ENCODE measurements at places on chromosomes 7 and 10. TPM values are rescaled to one million over a fixed set of nuclear protein-coding genes. Genes with fewer than 3 reads are reported as not detected.
A peak's percentile ranks its signal among the peaks of the same experiment; 100 is the strongest.

- no peaks in the 10 kb centered on the region for H3K27me3 ChIP-seq
- DNase-seq = no peak
- H3K27ac ChIP-seq = no peak overlapping the region
- peaks cover 20% of the 10 kb centered on the region for H3K4me1 ChIP-seq
- peak overlapping the region; percentile 12 for H3K4me3 ChIP-seq
- H3K36me3 ChIP-seq = peaks cover 38% of the 10 kb centered on the region
Observed at GRCh38 chr10:21614000-21614399, 80.0 kb downstream of the MLLT10 start.

GRCh38 chr10:47339186-47339735 is 8.9 kb upstream of the RBP3 start:
- H3K4me1 ChIP-seq = no peaks in the 10 kb centered on the region
- no peak overlapping the region for H3K27ac ChIP-seq
- no peaks in the 10 kb centered on the region for H3K36me3 ChIP-seq
- DNase-seq = no peak
- H3K4me3 ChIP-seq = no peak overlapping the region

GRCh38 chr7:7432979-7433378 is 102.7 kb downstream of the COL28A1 start:
- no peak overlapping the region for H3K27ac ChIP-seq
- peaks cover 7% of the 10 kb centered on the region for H3K27me3 ChIP-seq
- DNase-seq = no peak
- H3K36me3 ChIP-seq = no peaks in the 10 kb centered on the region

DNA sequence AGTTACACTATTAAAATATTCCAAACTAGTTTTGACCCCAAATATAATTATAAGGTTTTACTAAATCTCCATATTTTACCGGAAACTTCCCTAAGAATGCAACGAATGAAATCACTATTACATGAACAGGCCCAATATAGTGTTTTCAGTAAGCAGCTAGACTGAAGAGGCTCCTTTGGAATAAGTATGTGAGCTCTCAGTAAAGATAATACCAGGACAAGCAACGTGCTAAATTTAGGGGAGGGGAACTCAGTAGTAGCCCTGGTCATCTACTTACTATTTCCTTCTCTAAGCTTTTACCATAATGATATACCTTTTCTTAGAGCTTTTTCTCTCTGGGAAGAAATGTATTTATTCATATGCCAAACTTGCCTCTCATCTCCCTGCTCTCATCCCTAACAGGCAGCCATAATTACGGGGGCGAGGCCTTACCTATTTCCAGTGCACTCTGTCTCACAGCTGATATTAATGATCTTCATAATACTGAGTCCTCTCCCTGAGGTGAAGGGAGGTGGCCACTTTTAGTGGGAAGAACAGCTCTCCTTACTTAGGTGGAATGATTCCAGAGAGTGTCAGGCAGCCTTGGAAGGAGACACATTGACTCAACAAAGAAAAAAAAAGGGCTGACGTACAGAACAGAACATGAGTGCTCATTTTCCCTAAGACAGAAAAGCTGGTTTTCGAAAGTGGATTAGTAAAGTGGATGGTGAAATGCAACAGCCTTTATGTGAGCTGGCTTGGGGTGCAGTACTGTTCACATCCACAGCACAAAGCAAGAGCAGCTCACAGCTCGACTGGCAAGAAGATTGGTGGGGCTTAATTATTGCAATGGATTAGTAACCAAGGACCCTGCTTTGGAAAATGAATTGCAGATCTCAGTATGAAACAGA is 165.4 kb downstream of the GLI3 start:
- no peak overlapping the region for H3K27ac ChIP-seq
- H3K4me1 ChIP-seq = no peaks in the 10 kb centered on the region
- H3K27me3 ChIP-seq = no peaks in the 10 kb centered on the region
- DNase-seq = no peak
- no peaks in the 10 kb centered on the region for H3K36me3 ChIP-seq

DNA sequence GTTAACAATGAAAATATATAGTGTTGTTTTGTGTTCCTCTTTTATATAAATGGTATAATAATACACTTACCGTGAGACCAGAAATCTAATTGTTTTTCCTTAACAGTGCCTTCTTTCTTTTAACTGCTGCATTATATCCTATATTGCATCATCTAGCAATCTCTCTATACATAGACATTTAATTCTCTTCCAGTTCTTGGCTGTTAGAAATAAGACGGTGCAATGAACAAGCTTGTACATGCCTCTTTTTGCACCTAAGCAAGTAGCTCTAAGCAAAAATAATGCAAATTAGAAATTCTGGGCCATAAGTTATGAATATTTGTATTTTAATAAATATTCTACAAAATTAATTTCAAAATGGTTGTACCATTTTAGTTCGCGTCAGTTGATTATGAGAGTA is 55.9 kb upstream of the AHR start:
- H3K4me3 ChIP-seq = no peak overlapping the region
- H3K27me3 ChIP-seq = no peaks in the 10 kb centered on the region
- H3K4me1 ChIP-seq = peaks cover 3% of the 10 kb centered on the region
- H3K27ac ChIP-seq = no peak overlapping the region
- DNase-seq = no peak
- peaks cover 4% of the 10 kb centered on the region for H3K36me3 ChIP-seq

GRCh38 chr10:132154931-132155330 is 31.8 kb upstream of the DPYSL4 start:
- H3K4me3 ChIP-seq = no peak overlapping the region
- DNase-seq = no peak
- no peaks in the 10 kb centered on the region for H3K27me3 ChIP-seq
- no peaks in the 10 kb centered on the region for H3K36me3 ChIP-seq
- no peak overlapping the region for H3K27ac ChIP-seq

- no peaks in the 10 kb centered on the region for H3K27me3 ChIP-seq
- H3K36me3 ChIP-seq = peaks cover 2% of the 10 kb centered on the region
- no peak for DNase-seq
- H3K4me1 ChIP-seq = peaks cover 5% of the 10 kb centered on the region
- H3K27ac ChIP-seq = no peak overlapping the region
Observed at GRCh38 chr10:12529976-12530375, 180.6 kb downstream of the CAMK1D start.

DNA sequence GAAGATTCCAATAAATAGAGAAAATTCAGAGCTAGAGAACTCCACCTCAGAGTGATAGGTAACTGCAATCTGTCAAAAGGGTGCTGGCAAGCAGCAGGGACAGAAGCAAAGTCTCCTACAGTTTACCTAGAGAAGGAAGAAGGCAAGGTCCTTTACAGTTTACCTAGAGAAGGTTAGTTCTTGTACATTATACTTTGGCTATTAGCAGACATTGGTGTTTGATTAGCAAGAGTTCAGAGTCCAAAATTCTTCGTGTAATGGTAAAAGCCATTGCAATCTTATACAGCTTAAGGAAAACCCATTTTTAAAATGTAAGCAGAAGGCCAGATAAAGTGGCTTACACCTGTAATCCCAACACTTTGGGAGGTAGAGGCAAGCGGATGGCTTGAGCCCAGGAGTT is 45.9 kb downstream of the SLC25A13 start:
- no peak for DNase-seq
- H3K36me3 ChIP-seq = peaks cover 10% of the 10 kb centered on the region
- H3K4me3 ChIP-seq = no peak overlapping the region
- no peak overlapping the region for H3K27ac ChIP-seq
- H3K4me1 ChIP-seq = no peaks in the 10 kb centered on the region

DNA sequence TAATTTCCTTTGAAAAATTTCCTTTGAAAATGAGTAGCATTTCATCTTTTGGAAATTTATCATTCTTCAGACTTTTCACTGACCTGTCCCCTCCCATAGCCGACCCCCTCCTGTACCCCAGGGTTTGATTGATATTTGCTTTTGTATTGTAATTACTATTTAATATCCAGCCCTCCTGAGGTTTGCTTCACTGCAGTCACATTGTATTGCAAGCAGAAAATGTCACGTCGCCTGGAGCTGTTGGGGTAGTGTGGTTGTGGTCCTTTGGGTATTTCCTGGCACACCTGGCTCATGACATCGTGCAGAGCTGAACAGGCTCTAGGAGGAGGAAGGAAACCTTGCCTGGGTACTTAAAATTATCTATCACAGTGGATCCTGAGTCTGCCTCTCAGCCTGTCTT is 116.1 kb downstream of the INSYN2A start:
- no peaks in the 10 kb centered on the region for H3K36me3 ChIP-seq
- no peaks in the 10 kb centered on the region for H3K27me3 ChIP-seq
- DNase-seq = no peak

GRCh38 chr7:107109955-107110354 is 58.8 kb upstream of the HBP1 start:
- H3K36me3 ChIP-seq = no peaks in the 10 kb centered on the region
- no peak overlapping the region for H3K4me3 ChIP-seq
- DNase-seq = no peak
- H3K27ac ChIP-seq = no peak overlapping the region

- H3K4me3 ChIP-seq = no peak overlapping the region
- H3K27ac ChIP-seq = no peak overlapping the region
- DNase-seq = no peak
- no peaks in the 10 kb centered on the region for H3K36me3 ChIP-seq
- peaks cover 6% of the 10 kb centered on the region for H3K27me3 ChIP-seq
Observed at GRCh38 chr7:8413600-8413999, 19.8 kb upstream of the NXPH1 start.

GRCh38 chr7:103541947-103542346 is 95.9 kb upstream of the SLC26A5 start:
- DNase-seq = no peak
- no peaks in the 10 kb centered on the region for H3K36me3 ChIP-seq
- no peak overlapping the region for H3K27ac ChIP-seq
- H3K4me3 ChIP-seq = no peak overlapping the region
- H3K4me1 ChIP-seq = no peaks in the 10 kb centered on the region
- H3K27me3 ChIP-seq = peaks cover 12% of the 10 kb centered on the region

- no peak overlapping the region for H3K4me3 ChIP-seq
- H3K27me3 ChIP-seq = peaks cover 14% of the 10 kb centered on the region
- H3K27ac ChIP-seq = no peak overlapping the region
- no peak for DNase-seq
- H3K36me3 ChIP-seq = no peaks in the 10 kb centered on the region
Observed at GRCh38 chr10:24449321-24449740, 240.4 kb downstream of the KIAA1217 start.

GPR37 gene
- total RNA-seq = not detected

UBE3C gene
- total RNA-seq = 57.9 TPM

STRIP2 gene
- total RNA-seq = 6.6 TPM

EN2 gene
- not detected for total RNA-seq
